ENCODE measurements at places on chromosomes 11 and 22.

- no peak for DNase-seq
Observed at GRCh38 chr11:118226781-118227180, 2.0 kb upstream of the JAML start.

- DNase-seq, result no peak
Observed at GRCh38 chr11:65279741-65280440, 18.1 kb downstream of the POLA2 start.

- DNase-seq, result no peak
Observed at GRCh38 chr11:67452141-67452952, at the start of gene GPR152. Gene GPR152 (minus strand): TSS chr11:67452729. CDS start chr11:67452724, 5 bp downstream.

GRCh38 chr11:12543596-12544415 lies 130.4 kb upstream of the TEAD1 start:
- no peak for DNase-seq

DNA sequence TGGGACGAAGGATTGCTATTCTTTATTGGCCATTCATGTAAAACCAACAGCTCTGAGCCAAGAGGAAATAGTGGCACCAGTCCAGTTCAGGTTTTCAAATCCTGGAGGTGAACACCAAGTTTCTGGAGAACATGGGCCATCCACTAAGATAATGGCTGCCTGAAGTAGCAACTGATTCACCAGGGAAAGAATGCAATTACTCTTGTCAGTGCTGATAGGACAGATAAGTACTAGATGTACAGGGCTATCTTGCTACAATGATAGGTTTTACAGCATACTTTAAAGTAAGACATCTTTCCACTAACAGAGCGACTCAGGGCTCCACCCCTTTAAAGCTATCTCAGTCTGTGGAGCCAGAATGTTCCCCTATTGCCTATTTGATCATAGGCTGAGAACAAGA lies 36.8 kb upstream of the APOA1 start:
- no peak for DNase-seq
